Stimulated activated CD4-positive, alpha-beta T cell treated with anti-CD3 and anti-CD28 coated beads, Interleukin-2, amount 100 ng/mL, for 24 hours (primary cell): ENCODE measurements at places on chromosomes 12 and 14.

DNA sequence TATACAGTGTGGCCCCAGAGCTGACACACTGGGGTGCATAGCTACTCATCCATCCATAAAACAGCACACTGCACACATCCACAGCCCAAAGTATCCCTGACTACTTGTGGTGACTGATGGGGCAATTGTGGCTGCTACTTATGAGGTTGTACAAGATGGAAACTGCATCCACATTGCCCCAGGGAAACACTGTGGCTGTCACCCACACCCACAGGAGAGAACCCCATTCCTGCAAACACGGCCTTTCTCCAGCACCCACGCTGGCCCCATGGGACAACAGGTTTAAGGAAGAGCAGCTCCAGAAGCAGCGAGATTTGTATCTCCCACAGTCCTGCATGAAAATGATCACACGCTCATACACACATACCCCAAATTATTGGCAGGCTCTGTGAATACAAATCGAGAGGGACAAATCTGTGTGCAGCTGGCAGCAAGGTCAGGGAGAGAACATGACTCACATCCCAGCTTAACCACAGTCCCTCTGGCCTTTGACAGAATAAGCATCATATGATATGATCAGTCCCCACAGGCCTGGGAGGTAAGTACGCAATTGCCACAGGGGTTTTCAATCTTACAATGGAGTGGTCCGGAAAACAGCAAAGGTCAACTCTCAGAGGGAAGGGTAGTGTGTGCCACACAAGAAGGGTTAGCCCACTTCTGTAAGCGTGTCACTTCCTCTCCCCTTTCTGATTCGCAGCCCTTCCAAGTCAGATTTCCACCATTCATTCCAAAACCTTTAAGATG, 61.9 kb downstream of the ESR2 start:
- DNase-seq = no peak

DNA sequence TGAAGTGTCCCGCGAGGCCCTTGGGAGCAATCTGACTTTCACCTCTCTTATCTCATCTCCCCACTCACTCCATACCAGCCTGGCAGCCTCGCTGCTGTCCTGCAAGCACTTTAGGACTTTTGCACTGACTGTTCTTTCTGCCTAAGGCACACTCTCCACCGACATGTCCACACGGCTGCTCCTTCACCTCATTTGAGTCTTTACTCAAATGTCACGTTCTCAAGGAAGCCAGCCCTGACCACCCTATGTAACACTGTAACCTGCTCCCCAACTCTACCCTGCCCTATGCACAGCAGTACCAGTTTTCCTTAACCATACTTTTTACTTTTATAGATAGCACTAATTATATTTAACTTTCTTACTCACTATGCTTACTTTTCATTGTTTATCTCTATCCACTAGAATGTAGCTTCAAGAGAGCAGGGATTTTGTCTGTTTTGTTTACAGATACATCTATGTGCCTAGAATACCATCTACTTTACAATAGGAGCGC, 32.0 kb downstream of the PRKD1 start:
- no peak for DNase-seq

- no peak for DNase-seq
These were observed 145.0 kb downstream of the AACS start for GRCh38 chr12:125210104-125210755.

DNA sequence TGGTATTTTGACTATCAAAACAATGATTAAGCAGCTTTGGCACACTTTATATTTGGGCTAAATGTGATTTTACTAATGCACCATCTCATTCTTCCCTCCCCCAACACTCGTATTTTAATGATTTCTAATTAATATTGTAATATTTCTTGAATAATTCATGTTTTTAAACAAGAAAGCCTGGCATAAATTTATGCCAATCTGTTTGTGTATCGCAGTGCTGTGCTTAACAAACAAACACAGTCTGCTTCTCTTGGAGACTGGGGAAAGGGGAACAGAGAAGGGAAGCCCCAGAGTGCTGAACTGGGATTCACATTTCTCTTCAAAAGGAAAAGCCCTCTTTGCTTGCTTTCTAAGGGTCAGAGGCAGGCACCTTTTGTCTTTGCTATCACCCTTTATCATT, 496.9 kb upstream of the STXBP6 start:
- DNase-seq = no peak

DNA sequence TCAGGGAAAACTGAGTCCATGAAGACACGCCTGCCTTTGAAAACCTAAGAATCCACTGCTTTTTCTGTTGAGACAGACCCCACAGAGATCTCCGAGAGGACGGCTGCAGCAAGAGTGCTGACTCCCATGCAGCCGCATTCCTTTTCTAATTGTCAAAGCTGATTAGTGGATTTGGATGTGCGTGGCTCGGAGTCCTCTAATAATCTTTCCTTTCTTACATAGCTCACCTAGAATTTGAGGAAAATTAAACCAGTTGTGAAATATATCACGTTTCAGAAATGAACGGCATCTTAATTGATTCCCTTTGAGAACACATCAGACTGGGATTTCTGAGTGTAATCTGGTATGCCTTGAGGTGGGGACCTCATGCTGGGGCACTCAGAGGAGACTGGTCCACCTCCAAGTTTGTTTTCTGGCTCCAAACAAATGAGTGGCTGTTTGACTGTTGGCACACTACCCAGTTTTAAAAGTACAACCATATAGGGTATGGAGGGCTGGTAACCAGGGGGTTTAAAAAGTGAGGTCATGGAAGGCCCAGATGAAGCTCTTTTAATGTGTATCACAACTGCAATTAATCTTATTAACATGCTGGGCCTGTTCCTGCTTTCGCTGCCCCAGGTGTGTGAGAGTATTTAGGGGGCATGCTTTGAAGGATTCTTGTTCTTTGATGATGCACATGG, 63.3 kb downstream of the RASSF3 start:
- DNase-seq = no peak

DNA sequence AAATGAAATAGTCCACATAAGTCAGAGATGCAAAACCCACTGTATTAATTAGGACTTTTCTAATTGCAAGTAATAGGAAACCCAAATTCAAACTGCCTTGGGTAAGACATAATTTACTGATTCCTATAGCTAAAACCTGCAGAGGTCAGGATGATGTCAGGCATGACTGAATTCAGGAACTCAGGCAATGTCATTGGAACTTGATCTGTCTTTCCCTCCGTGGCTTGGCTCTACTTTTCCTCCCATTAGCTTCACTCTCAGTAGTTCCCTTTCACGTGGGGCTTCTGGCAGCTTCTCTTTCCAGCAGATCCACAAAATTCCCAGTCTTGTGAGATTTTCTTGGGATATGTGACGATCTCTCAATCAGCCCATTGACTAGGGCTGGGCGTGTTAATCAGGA, 2.4 kb upstream of the JDP2 start:
- no peak for DNase-seq

GRCh38 chr14:89185919-89186855, 230.8 kb downstream of the FOXN3 start:
- no peak for DNase-seq

- DNase-seq = no peak
These were observed 207.3 kb downstream of the LRIG3 start for GRCh38 chr12:58712976-58713375.

DNA sequence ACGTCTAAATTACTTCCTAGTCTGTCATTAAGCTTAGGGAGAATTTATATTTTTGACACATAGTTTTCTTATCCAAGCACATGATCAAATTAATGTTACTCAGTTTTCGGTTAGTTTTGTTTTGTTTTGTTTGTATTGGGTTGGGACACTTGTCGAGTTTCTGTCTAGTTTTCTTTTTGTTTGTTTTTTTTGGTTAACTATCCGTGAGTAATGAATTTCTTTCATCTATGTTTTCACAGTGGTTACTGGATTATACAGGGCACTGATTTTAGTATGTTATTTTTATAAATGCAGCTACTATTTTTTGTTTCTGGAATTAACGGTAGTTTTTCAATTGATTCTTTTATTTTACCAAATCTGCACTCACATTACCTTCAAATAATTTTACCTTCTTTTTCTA, 2.7 kb downstream of the KLRF1 start:
- no peak for DNase-seq

- DNase-seq = no peak
These were observed 242.8 kb downstream of the ATP23 start for GRCh38 chr12:58184212-58184611.

- no peak for DNase-seq
These were observed 273.7 kb downstream of the SLC6A15 start for GRCh38 chr12:84638811-84639368.

GRCh38 chr14:60025571-60025970, 66.2 kb upstream of the PCNX4 start:
- DNase-seq = no peak

DNA sequence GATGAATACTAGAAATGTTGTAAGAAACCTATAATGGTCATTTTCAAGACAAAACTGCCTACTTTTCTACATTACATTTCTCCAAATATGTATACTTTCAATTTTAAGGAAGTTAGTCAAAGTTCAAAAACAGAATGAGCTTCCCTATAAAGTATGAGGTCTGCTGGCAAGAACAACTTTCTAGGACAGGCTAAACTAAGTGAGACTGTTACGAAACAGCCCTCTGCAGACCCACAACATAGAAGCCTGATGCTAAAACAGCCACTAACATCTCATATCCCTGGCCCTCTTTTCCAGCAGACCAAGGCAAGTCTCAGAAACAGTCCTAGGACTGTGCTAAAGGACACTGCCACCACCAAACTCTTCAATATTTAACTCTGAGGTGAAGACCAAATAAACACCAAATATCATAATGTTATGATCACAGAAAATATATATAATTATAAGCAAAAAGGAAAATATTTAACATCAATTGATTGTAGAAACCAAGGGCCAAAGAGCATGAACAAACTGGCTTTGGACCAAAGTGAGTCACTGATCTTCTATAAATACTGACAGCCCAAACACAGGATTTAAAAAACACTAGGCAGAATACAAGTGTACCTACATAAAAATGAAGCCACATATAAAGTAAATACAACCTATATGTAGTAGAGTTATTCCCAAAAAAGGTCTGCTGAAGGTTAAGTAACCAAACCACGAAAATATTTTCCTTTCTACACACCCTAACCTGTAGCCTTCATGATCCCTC, 27.7 kb downstream of the PPP4R3A start:
- no peak for DNase-seq
